ENCODE measurements at places on chromosomes 4 and X.

DNA sequence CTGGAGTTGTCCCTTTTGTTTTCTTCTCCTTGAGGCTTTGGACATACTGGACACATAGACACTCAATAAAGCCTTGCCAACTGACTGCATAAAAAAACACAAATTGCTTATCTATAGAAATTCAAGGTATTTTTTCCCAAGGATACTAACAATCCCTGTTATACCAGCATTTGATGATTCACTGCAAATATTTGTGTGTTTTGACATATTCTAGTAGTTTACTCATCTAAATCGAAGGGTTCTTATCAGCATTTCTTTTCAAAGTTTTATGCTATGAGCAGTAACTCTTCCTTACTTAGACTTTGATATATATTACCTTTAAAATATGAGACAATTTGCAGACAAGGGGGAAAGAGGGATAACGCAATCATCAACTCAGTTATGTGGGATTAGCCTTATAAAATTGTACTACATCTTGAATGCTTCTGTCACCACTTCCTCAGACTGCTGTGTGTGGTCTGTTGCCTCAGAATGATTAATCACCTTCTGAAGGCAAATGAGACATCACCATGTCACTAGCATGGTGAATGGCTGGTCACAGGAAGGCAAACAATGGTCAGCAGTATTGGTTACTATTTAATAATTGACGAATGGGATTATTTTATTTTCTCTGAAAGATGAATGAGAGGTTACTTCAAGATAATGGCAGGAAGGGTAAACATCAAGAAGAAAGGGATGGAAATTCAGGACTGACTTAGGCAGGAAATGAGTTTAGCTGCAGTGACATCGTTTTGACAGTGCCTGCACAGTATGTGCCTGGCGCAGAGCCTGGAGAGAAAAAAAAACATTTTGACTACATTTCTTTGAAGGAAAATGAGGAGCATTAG, 544.3 kb upstream of the CNKSR2 start:
- DNase-seq: no peak

- DNase-seq: peak; percentile 82
Observed at GRCh38 chr4:145936997-145937901, 1.4 kb downstream of the ZNF827 start.

DNA sequence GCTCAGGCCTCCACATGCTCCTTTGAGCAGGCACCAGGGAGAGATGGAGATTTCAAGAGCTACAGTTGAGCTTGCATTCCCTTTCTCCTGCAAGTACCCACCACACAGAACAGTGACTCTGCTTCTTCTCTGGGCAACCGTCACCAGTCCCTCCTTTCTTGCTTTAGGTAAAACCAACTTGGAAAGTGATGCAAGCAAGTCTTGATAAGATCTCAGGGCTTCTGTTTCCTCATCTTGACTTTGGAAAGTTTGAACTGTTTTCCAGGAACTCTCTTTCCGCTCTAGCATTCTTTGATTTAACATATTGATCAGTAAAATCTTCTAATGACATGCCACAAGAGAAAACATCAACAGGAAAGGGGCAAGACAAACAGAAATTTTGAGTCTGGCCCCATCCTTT, 73.7 kb downstream of the USP46 start:
- DNase-seq: no peak

GRCh38 chr4:117434424-117434823, 349.0 kb upstream of the TRAM1L1 start:
- no peak for DNase-seq

GRCh38 chrX:97844943-97845342, 961.2 kb downstream of the RPA4 start:
- no peak for DNase-seq

- DNase-seq: no peak
Observed at GRCh38 chr4:8244001-8244757, 25.4 kb upstream of the HTRA3 start.

GRCh38 chrX:149979126-149979644, 40.9 kb upstream of the EOLA2 start:
- DNase-seq: no peak

DNA sequence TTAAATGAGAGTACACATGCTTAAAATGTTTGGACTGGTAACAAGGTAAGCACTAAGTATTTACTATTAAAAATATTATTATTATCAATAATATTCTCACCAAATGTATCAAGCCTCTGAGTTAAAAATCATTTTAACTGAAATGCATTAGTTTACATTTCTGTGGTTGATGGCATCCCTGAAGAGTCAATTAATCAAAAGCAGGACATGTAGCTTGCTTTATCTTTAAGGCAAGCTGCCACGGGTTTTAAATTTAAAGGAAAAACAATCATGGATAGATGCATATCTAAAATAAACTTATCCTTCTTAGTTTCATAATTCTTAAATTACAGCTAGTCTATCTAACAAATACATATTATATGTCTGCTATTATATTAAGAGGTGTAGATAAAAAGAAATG, 584.8 kb upstream of the INTU start:
- DNase-seq: no peak

DNA sequence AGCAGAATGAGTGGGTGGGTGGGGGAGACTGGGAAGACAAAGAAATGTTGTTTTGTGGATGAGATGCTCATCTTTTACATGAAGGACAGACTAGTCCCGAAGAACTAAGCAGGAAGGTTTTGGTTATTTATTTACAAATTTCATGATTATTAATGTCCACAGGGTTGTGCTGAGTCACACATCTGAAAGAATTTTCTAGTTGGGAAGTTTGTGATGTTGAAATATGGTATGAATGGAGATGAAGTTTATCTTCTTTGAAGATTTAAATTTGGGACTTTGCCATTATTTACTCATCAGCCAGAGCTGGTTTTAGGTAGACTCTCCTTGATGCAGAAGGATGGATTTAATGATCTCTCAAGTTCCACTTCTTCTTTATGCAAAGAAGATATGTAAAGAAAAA, 75.5 kb downstream of the MOSPD2 start:
- DNase-seq: no peak

GRCh38 chr4:79237851-79238250, 88.0 kb downstream of the NAA11 start:
- DNase-seq: no peak
